NCI-H2227 treated with DMSO at 0.1 percent for 48 hours (cell line): ENCODE measurements at places on chromosomes 2 and 18.

DNA sequence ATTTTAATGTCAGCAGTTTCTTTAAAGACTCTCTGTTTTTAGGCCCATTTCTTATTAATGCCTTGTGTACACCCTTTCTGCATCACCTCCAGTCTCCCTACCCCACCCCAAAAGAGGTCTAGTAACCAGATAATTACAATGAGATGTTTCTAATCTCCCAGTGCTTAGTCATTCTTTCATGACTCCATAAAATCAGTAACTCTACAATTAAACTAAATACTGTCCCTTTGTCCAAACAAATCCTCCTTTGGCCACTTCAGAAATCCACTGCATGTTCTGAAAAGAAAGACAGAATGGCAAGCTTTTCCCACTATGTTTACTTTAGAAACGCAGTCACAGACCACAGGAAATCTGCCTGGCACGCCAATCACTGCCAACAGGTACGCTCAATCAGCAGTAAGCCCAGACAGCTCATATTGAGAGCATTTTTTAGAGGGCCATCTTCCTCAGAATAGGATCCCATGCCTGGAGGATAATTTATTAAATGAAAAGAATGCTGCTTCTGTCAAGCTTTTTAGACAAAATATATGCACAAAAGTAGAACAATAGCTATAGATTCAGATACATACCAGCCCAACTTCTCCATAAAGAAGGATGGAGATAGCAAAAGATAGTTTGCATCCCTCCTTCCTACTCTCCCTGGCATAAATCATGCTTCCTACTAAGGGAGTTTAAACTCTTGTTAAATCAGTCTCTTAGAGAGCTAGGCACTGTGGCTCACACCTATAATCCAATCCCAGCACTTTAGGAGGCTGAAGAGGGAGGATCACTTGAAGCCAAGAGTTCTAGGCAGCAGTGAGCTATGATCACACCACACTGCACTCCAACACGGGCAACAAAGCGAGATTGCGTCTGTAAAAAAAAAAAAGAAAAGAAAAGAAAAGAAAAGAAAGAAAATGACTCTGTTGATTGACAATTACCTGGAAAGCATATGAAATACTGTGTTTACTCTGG, 14.6 kb downstream of the CLASP1 start:
- peak; percentile 13 for DNase-seq

GRCh38 chr2:168895771-168896170, 5.3 kb upstream of the G6PC2 start:
- peak; percentile 82 for DNase-seq

DNA sequence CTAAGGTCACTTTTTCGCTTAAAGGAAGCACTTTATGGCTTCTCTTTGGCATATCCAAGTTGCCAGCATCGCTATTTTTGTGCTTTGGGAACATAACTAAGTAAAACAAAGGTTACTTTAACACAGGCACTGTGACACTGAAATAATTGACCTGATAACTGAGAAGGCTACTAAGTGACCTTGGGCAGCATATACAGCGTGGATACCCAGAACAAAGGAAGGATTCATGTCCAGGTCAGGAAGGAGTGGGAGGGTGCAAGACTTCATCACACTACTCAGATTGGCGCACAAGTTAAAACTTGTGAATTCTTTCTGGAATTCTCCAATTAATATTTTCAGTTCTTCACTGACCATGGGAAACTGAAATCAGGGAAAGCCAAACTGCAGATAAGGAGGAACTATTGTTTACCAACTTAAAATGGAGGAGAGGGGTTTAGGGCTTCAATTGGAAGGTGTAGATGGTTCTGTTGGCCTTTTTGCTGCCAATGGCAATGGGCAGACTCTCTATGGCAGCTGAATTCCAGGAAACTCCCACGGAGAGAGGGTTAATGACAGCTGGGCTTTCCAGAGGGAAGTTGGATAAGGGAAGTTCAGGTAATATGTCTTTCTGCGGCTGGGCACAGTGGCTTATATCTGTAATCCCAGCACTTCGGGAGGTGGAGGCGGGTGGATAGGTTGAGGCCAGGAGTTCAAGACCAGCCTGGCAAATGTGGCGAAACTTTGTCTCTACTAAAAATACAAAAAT, 45.3 kb downstream of the COMMD1 start:
- no peak for DNase-seq

DNA sequence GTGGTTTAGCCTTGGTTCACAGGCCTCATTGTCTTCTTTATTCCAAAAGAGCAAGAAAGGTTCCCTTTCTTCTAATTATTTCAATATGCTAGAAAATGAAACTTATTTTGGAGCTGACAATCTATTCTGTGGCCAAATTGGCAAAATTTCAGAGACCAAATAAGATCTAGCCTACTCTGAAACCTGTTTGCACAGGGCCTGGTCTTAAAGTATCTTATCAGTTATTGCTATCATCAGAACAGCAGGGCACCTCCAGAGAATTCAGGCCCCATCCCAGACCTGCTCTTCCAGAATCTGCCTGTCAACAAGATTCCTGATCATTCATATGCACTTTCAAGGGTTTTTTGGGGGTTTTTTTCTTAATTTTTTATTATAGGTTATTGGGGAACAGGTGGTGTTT, 198.7 kb downstream of the ANAPC1 start:
- no peak for DNase-seq

GRCh38 chr2:214076527-214076926, 334.3 kb upstream of the VWC2L start:
- no peak for DNase-seq

GRCh38 chr2:9018534-9018933, 15.1 kb upstream of the MBOAT2 start:
- DNase-seq = no peak

- no peak for DNase-seq
Measured at GRCh38 chr18:75256376-75256775, 45.8 kb downstream of the TSHZ1 start.

DNA sequence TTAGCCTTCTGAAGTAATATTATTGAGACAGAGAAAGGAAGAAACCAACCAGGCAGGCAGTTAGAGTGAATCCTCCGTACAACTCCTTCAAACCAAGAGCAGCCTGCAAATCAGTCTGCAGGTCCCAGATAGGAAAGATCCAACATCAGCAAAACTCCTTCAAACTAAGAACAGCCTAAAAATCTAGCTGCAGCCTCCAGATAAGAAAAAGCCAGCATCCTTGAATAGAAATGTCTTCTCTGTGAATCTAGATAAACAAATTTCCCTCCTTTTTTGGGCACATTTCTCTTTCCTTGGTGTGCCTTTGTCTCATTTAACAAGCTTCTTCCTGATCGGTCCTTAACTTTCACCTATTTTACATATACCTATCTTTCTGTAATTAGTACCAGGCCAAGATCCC, 1004.6 kb upstream of the TMEFF2 start:
- no peak for DNase-seq

- no peak for DNase-seq
Measured at GRCh38 chr2:113209011-113209645, 35.4 kb downstream of the PSD4 start.

DNA sequence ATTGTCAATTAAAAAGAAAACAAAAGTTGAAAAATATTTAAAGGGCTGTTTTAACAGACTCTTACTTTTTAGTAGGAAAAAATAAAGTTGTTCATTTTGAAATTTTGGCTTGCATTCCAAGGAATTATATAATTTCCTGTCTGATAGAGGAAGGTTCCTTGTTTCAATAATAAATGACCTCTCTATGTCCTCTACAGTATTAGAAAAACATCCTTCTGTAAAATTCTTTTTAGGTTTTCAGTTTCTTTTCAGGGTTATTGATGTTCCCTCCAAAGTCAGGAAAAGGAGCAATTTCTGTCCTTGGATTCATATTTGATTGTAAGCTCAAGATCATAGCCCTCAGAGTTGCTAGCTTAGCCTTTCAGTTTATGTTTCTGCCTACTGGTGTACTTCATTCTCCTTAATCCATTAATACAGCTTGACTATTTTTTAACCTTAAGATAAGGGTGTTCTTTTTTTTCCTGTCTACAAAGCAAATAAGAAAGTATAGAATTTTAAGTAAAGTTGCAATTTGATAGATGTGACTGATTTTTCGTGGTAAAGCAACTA, 125.2 kb upstream of the COL3A1 start:
- DNase-seq = no peak

DNA sequence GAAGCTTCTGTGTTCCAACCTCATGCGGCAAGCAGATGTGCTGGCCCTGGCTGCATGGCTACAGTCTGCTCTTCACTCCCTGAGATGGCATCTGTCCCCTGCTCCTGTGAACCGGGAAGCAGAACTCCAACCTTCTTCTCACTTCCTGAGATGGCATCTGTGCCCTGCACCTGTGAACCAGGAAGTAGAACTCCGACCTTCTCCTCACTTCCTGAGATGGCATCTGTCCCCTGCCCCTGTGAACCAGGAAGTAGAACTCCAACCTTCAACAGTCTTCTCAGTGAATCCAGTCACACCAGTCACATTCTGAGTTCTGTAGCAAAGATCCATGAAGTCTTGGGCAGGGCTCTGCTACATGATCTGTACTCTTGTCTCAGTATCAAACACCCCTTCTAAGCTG, 887.2 kb upstream of the KLHL29 start:
- DNase-seq = no peak

GRCh38 chr2:86056590-86057331, 48.9 kb downstream of the POLR1A start:
- DNase-seq = no peak

- DNase-seq = no peak
Measured at GRCh38 chr2:128169933-128170709, 79.1 kb downstream of the UGGT1 start.

DNA sequence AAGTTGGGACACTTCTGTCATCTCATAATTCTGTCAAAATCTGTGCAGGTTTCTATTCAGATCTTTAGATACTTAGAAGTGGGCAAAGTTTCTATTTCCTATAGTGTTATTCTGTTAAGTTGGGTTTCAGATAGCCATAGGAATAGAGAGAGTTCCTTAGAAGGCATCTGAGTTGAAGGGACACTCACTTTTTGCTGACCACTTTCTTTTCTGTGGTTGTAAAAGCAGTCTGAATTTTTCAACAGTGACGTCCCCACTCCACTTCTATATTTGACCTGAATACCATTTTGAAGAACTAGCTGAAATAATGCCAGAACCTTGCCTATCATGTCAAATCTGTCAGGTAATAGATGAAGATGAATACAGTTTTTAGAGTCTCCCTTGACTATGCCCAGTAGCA, 267.3 kb downstream of the SPAG16 start:
- no peak for DNase-seq

GRCh38 chr2:216604458-216604857, 28.8 kb upstream of the IGFBP2 start:
- no peak for DNase-seq

DNA sequence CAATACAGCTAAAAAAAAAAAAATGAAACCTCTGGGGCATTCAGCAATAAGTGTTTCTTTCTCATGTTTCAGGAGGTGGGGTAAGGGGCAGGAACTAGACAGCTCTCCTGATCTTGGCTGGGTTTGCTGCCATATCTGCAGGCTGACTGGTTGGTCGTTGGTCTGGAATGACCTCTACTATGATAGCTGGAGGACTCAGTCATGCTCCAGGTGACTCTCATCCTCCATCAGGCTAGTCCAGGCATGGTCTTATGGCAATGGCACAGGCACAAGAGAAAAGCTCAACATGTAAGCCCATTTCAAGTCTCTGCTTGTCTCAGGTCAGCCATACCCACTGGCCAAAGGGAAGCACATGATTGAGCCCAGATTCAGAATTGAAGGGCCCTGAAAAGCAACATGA, 9.5 kb upstream of the SLC1A4 start:
- DNase-seq = no peak

- no peak for DNase-seq
Measured at GRCh38 chr2:140502951-140503630, 1627.7 kb downstream of the LRP1B start.
